Germinal center (tissue), 1 donor: ENCODE measurements at places on chromosomes 7 and 10.

DNA sequence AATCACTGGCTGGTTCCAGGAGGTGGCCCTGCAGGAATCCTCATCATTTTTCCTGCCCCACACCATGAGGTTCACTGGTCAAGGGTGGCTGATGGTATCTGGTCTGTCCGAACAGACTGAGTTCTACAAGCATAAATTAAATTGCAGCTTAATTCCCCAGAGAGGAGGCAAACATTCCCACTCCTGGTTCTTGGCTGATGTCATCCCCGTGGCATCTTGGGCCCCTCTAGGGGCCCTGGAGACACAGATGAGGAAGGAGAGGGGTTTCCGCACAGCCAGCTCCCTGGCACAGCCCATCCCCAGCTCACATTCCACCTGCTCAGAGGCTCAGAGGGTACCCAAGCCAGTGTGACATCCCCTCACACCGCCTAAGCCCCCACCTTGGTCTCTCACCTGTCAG, 5.3 kb upstream of the KLRG2 start:
- DNase-seq = no peak

GRCh38 chr10:97406064-97406463, 4.9 kb upstream of the RRP12 start:
- DNase-seq = no peak

DNA sequence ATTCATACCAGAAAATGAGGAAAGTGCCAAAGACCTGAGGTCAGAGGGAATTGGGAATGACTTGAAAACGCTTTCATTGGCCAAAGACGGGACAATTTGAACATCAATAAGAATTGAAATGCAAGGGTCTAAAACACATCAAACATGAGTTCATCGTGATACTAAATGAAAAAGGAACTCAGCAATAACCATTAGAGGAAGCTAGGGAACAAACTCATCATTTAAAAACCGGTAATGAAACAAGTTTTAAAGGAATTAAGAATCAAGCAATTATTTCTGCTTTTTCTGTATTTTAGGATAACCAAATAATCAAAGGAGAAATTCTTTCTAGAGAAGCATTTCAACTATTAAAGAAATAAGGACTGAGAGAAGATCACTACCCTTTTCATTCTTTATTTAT, 303.1 kb downstream of the ARHGAP12 start:
- DNase-seq = no peak

GRCh38 chr7:2018569-2019460, 213.9 kb downstream of the MAD1L1 start:
- no peak for DNase-seq

GRCh38 chr7:96499532-96499931, 177.6 kb upstream of the SLC25A13 start:
- no peak for DNase-seq

GRCh38 chr7:70545214-70545613, 586.7 kb upstream of the GALNT17 start:
- peak; percentile 7 for DNase-seq

GRCh38 chr7:70135656-70136055, 537.4 kb downstream of the AUTS2 start:
- DNase-seq = no peak

- peak; percentile 63 for DNase-seq
Observed at GRCh38 chr7:106166651-106167342, 54.7 kb upstream of the SYPL1 start.

- no peak for DNase-seq
Observed at GRCh38 chr7:128875523-128875948, 12.9 kb downstream of the ATP6V1F start.

GRCh38 chr10:63583909-63584724, 62.9 kb downstream of the REEP3 start:
- no peak for DNase-seq

- DNase-seq = no peak
Observed at GRCh38 chr10:7199152-7199760, 211.6 kb downstream of the SFMBT2 start.

DNA sequence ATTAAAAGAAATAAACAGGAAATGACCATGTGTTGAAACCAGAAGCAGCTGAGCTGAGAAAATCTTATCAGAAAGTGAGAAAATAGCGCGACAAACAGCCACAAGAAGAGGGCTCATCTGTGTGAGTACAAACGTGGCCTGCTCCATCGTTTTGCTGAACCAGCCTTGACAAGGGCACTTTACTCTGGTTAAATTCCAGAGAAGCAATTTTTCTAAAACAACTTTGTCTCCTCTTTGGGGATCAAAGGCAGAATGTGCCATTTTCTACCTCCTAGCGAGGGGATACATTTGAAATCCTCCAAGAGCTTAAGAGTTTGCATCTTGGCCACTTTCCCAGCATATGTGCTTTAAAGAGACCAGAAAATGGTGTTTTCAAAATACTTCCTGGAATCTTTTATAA, 51.3 kb upstream of the VIPR2 start:
- no peak for DNase-seq

GRCh38 chr7:106563466-106564150, 97.3 kb downstream of the CCDC71L start:
- no peak for DNase-seq

DNA sequence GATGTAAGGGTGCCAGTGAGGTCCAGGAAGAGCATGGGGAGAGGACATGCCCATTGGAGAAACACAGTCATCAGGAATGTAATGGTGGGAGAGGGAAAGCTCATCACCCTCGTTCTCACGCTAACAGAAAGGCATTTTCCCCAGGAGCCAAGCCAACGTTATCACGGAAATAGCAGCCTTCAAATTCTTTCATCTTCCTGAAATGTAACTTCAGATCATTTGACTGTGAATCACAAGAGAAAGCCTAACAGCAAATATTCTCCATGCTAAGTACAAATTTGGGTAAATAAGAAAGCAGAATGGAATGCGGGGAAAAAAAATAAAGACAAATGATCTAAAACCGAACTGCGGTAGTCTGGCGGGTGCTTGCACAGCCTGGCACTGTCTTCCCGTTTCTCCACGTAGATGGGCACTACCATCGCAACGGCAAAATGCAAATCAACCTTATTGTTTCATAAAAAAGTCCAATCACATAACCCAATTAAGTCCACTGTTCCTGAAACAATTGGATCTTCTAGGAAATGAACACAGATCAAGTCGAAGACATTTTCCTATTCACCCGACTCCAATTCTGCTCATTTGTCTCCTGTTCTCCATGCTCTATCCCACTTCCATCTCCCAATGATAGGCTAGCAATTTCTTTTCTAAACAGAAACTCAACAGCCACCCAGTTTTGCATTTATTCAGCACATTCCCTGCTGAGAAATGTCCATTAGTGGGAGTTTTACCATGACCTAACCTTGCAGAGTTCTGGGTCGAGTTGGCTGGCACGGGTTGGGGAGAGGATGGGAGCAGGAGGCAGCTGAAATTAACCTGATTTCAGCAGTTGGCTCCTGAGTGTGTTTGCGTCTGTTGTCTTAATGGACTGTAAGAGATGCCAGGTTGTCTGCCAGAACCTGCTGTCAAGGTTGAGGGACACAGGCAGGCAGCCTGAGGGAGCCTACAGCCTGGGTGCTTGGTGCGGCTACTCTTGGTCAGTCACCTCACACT, 74.6 kb upstream of the FRMD4A start:
- no peak for DNase-seq

- no peak for DNase-seq
Observed at GRCh38 chr10:102815790-102816549, 21.2 kb downstream of the CYP17A1 start.

DNA sequence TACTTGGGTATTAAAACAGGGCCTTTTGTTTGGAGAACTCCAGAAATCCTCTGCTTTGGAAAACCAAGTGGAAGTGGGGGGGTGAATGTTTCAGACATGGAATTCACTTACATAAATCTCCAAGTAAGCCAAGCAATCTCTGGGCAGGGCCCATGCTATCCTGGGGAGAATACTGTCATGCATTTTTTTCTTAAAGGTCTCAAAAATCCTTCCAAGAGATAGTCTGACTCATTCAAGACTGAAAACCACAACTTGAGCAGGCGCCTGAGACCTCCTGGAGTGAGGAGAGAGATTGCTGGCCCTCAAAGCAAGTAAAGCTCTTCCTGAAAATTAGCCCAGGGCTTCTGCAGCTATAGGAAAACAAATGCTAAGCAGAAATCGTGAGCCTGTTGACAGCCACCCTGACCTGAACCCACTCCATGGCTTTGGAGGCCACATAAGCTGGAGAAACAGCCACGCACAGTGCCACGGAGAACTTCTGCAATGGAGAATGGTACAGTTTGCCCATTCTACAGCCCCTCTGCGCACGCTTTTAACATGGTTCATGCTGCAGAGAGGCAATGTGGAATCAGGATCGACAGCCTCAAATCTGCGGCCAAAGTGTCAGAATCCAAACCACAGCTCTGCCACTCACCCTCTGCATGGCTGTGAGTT, 203.1 kb upstream of the AUTS2 start:
- DNase-seq = no peak

DNA sequence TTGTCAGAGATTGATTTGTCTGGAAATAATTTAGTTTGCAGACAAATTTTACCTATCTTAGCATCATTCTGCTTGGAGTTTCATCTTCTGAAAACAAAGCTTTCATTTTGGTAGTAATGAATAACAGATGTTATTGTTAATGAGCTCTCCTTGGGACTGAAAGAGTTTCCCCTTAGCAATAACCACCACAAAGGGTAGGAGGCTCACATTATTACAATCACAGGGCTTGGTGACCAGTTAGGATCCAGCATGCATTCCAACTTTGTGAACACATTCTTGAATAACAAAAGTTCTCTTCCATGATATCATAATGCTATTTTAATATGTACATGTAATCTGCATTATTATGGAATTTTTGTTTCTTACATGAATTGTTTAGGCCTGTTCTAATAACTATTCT, 148.8 kb upstream of the VWC2 start:
- DNase-seq = no peak

DNA sequence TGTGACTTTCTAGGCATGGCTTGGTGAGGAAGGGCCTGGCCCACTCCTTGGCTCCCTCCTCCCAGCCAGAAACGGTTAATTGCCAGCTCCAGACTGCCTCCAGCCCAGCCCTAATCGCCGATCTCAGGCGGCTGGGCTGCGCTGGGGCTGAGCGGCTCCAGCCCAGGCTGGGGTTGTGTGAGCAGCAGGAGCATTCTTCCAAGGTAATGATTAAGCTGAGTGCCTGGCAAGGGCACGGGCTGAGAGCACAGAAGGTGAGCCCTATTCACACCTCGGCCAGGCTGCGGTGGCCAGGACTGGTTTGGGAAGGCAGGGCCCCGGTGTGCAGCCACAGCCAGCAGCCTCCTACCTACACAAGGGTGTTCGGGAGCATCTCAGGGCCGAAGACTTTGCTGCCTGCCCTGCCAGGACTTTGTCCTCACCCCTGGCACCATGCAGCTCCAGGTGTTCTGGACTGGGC, at the start of gene TMEM72:
TSS of gene TMEM72 (plus strand) at position 257 of the 460 bp plus-strand sequence. CDS start at position 433, 176 bp downstream.
- no peak for DNase-seq

DNA sequence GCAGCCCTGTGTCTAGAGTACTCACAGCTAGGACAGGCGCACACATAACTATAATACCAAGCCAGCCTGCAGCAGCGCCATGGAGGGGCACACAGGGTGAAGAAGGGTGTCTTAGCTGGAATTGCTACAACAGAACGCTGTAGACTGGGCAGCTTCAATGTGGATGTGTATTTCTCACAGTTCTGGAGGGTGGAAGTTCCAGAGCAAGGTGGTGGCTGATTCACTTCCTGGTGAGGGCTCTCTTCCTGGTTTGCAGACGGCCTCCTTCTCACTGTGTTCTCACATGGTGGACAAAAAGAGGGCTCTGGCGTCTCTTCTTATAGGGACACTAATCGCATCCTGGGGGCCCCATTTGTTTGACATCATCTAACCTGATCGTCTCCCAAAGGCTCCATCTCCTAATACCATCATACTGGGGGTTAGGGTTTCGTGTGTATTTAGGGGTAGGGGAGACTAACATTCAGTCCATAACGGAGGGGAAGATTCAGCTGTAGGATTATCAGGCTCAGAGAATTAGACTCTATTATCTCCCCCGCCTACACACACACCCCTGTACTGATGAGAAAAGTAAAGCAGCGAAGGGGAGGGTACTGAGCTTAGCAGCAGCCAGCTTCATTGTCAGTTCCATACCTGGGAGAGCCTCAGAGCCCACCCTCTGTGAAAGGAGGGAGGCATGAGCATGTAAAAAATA, 289.1 kb downstream of the CCDC3 start:
- no peak for DNase-seq

GRCh38 chr10:59708816-59709394, 745 bp downstream of the SLC16A9 start:
- DNase-seq = peak; percentile 40

DNA sequence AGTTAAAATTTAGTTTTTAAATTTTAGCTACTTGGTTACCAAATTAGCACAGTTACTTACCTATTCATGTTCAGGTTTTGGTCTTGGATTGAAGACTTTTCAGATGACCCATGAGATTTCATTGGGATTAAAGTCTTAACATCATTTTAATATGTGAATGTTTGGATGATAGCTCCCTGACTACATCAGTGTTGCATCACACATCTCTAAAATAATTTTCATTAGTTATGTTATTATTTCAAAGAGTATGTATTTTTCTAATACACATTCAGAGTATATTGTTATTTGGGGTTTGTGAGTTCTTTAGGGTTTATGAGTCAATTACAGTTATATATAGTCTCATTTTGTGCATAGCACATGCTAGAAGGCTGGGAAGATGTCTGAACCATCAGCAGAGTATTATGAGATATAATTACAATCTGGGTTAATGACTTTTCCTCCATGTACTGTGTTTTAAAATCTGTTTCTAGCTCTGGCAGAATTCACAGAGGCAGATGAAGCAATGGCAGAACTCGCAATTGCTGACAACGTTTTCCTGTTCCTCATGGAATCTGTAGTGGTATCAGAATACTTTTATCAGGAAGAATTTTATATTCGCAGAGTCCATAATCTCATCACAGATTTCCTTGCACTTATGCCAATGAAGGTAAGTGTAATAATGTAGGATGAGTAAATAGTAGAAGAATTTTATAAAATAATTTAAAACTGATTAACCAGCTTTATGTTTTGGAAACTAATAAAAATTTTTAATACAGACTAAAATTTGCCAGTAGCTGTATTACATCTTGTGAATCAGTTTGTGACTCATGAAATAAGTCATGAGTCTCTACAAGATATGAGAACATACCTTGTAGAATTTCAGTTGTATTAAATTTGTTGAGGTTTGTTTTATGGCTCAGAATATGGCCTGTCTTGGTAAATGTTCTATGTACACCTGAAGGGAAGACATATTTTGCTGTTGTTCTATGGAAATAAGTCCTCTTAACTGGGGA, 26.9 kb downstream of the NUP205 start:
- no peak for DNase-seq

DNA sequence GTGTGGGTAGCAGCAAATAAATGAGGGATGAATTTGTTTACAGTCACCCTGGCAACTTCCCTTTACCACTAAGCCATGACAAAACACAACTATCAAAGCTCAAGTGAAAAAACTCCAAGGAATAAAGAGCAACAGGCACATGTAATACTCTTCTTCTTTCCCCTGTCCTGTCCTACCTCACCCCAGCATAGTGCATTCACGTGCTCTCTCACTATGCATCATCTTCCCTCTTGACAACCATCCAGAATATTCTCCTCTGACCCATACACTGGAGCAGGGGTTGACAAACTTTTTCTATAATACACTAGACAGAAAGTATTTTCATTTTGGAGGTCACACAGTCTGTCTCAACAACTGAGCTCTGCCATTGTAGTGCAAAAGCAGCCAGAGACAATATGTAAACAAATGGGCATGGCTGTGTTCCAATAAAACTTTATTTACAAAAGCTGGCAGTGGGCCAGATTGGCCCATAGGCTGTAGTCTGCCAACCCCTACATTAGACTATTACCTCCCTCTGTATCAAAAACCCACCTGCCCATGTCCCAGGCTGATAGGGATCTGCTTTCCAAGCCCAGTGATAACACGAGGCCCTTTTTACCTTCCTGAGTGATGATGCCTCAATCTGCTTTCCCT, 354.5 kb downstream of the FGFR2 start:
- no peak for DNase-seq

GRCh38 chr7:18459484-18460245, 35.9 kb upstream of the HDAC9 start:
- DNase-seq = no peak
